AG10803 (cell line): ENCODE measurements at places on chromosomes 13 and 19.

GRCh38 chr19:4090356-4091220 is 23.9 kb upstream of the ZBTB7A start:
- DNase-seq: no peak

- no peak for DNase-seq
Measured at GRCh38 chr19:54257116-54257480, at the start of gene LILRB5. LILRB5 (minus strand) TSS chr19:54257273; CDS start chr19:54257193, 80 bp downstream.

DNA sequence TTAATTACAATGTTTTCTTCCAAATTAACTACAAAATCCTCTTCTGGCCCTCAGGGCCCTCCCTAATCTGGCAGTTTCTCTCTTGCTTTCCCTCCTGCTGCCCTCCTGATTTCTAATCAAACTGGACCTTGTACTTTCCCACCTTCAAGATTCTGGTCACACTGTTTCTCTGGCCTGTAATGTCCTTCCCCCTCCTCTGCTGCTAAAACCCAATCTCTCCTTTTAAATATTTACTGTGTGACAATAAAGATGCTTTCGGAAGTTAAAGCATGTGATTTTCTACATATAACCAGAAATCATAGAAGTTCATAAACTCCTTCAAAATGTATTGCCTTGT is 14.1 kb upstream of the HMGB1 start:
- no peak for DNase-seq

DNA sequence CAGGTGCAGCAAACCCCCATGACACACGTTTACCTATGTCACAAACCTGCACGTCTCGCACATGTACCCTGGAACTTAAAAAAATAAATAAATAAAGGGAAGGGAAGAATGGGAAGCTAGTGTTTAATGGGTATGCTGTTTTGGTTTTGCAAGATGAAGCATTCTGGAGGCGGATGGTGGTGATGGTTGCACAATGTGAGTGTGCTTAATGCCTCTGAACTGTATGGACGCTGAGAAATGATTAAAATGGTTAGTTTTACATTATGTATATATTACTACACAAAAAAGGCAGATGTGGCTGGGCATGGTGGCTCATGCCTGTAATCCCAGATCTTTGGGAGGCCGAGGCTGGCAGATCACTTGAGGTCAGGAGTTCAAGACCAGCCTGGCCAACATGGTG is 17.8 kb downstream of the NFILZ start:
- DNase-seq: peak; percentile 12

DNA sequence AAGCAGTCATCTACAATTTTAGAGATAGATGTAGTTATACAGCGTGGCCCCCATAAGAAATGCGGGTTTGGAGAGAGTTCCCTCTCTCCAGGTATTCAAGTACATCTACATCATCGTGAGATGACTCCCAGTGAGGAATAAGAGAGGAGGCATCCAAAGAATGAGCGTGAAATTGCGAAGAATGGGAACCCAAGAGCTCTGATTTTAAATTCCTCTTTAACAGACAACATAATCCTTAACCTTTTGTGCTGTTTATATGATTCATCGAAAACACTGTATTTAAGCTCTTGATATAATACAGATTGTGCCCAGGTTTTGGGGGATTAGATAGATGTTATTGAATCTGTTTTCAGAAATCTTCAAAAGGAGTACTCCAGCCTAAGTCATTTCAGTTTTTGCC is 161.5 kb downstream of the COG6 start:
- DNase-seq: no peak

DNA sequence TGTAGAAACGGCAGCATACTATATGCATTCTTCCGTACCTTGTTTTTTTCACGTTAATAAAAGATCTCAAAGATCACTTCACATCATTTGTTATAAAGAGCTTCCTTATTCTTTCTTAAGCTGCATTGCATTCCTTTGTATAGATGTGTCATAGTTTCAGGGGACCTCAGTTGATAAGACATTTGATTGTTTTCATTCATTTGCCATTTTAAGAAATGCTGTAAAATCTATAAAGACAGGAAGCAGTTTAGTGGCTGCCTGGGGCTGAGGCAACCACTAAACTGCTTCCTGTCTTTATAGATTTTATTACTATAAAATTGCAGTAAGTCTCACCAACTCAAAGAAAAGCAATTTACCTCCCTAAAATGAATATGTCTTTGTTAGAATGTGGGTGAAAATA is 59.4 kb downstream of the ZDHHC20 start:
- no peak for DNase-seq

DNA sequence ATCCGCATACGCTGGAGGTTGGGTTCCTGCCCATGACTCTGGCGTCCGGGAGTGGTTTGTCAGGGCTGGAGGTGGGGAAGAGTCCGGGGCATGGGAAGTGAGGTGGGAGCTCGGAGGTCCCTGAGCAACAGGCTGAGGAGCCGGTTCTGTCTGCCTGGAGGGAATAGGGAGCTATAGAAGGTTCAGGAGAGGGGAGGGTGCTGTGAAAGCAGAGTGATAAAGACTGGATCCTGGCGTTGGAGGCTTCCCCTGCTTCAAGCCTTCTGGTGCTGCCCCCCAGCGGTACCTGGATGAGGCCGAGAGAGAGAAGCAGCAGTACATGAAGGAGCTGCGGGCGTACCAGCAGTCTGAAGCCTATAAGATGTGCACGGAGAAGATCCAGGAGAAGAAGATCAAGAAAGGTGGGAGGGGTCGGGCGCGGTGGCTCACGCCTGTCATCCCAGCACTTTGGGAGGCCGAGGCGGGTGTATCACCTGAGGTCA is 2.6 kb downstream of the HMG20B start:
- no peak for DNase-seq

DNA sequence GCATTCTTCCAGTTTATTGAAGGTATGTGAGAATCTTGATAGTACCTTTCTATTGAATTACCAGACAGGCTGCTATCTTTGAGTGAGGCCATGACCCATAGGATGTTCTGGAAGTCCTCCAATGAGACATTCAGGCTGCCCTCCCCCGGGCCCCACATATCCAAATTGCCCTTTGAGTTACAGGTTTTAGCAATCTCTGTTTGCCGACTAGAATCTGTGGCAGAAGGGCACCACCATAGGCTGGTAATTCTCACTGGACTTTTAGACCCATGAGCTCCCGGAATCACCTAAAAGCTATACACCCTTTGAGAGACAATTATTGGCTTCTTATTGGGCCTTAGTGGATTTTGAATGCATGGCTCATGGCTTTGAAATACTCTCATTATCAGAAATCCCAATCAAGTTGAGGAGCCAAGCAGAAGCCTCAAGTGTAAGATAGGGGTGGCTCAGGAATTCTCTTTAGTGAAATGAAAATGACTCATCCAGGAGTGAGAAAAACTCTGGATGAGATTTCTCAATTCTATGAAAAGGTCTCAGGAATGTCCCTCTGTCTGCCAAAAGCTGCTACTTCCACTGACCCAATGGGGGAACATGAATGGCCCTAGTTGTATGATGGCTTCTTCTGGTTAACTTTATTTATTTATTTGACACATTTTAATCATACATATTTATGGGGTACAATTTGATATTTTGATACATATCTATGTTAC is 172.1 kb upstream of the CSNK1A1L start:
- DNase-seq: peak; percentile 79

DNA sequence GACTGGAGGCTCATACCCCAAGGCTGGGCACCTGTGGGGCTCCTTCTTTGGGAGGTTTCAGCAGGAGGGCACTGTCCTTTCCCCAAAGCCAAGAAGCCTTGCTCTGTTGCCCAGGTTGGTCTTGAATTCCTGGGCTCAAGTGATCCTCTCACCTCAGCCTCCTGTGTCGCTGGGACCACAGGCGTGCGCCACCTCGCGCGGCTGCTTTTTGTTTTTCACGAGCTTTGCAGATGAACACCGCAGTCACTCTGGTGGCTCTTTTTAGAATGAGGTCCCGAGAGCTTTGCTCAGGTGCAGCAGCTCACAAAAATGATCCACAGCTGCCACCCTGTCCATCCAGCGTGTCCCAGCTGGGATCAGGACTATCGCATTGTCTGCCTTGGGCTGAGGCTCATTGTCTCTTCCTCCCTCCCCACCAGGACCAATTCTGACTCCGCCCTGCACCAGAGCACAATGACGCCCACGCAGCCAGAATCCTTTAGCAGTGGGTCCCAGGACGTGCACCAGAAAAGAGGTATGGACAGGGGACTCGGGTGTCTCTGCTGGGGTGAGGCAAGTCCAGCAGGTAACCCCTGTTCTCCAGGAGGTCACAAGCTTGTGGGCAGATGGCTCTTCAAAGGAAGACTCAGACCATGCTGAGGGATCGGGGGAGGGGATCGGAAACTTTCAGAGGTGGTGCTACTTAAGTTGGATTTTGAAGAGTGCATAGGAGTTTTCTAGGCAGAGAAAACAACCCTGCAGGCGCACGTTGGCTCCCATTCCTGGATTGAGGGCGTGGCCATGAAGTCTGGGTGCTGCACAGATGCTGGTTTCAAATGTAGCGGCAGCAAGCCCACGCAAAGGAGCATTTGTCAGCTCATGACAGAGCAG is 41.5 kb downstream of the COMP start:
- no peak for DNase-seq

GRCh38 chr13:20526664-20527063 is 1.0 kb upstream of the CRYL1 start:
- DNase-seq: peak; percentile 5

- no peak for DNase-seq
Measured at GRCh38 chr13:103694033-103694432, 627.8 kb upstream of the SLC10A2 start.

DNA sequence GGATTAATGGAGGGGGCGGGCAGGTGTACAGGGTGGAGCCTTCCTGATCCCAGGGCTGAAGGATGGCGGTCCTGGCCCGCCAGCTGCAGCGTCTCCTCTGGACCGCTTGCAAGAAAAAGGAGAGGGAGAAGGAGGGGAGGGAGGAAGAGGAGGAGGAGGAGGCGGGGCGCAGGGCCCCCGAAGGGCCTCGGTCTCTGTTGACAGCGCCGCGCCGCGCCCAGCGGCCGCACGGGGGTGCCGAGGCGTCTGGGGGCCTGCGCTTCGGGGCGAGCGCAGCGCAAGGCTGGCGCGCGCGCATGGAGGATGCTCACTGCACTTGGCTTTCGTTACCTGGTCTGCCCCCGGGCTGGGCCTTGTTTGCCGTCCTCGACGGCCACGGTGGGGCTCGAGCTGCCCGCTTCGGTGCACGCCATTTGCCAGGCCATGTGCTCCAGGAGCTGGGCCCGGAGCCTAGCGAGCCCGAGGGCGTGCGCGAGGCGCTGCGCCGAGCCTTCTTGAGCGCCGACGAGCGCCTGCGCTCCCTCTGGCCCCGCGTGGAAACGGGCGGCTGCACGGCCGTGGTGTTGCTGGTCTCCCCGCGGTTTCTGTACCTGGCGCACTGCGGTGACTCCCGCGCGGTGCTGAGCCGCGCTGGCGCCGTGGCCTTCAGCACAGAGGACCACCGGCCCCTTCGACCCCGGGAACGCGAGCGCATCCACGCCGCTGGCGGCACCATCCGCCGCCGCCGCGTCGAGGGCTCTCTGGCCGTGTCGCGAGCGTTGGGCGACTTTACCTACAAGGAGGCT is at the start of gene PPM1N:
TSS of gene PPM1N (plus strand) at position 33 of the 785 bp plus-strand sequence. CDS start at position 63, 30 bp downstream.
- peak; percentile 19 for DNase-seq
